Omental fat pad (tissue), 4 donors: ENCODE measurements at places on chromosomes 7 and 10.

GRCh38 chr7:7563269-7563668, 3.4 kb upstream of the MIOS start:
- DNase-seq = no peak

- no peak for DNase-seq
These were observed 666 bp downstream of the HNRNPF start for GRCh38 chr10:43408331-43408709.

DNA sequence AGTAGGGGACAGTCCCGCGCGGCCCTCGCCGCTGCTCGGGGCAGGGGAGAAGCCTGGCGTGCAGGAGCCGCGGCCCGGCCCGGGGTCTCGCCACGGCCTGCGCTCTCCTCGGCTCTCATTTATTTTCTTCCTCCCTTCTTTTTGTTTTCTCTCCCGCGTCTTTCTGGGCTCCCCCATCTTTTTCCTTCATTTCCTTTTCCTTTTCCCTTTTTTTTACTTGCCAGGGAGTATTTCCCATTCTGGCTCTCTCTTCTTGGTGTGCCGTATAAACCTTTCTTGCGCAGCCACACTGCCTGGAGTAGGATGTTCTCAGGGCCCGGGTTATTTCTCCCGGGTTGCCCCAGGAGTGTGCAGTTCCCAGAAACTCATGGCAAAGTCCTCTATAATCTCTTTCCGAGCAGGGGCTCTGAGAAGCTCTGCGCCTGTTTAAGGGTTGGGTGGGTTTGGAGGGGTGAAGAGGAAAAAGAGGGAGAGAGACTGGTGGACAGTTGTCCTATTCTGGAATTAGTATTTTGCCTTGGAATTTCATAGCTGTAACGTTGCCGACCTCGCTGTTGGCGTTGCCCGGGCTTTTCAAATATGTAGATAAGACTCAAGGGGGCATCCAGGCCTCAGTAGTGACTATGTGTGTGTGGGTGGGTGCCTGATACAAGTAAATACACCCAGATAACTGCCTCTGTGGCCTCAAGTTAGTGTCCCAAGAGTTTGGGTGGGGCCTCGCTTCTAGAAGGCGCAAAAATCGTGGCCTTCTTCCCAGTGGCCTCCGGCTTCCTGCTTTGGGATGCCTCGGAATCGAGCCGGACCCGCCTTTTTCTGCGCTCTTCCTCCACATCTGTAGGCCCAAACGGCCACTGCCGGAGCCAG, 4.3 kb upstream of the ZNF503 start:
- DNase-seq = no peak

DNA sequence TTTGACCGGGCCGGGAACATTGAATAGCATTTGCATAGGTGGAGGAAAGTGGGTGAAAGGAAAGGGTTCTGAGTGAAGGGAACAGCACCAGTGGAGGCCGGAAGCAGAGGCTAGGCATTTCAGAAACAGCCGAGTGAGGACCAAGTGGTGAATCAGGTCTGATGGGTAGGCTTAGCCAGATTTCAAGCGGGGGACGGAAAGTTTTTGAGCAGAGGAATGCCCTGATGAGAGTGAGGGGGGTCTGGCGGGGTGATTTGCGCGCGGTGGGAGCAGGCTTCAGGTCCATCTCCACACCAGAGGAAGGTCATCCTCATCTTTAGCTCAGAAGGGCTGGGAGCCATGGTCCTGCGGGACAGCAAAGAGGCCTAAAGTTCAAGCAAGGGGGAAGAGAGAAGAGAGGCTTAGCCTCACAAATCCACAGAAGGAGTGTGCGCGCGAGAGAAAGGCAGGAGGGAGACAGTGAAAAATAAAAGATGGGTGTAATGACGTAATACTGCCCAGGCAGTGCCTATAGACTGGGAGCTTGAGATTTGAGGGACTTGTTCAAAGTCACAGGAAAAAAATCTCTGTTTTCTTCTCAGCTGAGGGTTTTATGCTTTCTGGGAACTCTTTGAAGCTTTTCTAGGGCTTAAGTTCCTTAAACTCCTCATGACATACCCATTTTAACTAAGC, 1.0 kb upstream of the DENND2A start:
- DNase-seq = no peak

- no peak for DNase-seq
These were observed 95.8 kb downstream of the CHST15 start for GRCh38 chr10:123997486-123998196.

- DNase-seq = no peak
These were observed at the start of gene NT5C3A for GRCh38 chr7:33062023-33062781. NT5C3A (minus strand) TSS chr7:33062776; CDS start chr7:33062705, 71 bp downstream.

DNA sequence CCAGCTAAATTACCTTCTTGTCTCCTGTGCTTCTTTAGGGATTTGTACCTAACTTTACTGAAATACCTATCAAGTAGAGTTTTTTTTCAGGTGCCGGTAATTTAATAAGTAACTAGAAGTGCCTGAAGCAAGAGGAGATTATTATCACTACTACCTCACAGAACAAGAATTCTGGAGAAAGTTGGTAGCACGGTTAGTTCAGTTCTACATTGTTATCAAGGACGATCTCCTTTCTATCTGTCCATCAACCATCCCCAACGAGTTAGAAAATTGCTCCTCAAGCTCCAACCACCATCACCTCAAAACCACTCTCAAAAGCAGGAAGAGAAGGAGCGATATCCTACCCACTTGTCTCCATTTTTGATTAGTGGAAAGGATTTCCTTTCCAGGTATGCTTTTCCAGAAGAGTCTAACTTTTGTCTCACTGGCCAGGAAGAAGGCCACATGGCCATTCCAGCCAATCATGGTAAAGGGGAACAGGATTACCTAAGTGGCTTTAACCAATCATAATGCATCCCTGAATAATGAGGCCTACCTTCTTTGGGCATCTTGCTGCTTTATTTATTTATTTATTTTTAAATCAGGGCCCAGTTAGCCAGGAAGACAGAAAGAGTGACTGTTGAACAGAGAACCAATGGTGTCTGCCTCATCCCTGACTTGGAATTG, 265.2 kb downstream of the SNX13 start:
- DNase-seq = no peak

DNA sequence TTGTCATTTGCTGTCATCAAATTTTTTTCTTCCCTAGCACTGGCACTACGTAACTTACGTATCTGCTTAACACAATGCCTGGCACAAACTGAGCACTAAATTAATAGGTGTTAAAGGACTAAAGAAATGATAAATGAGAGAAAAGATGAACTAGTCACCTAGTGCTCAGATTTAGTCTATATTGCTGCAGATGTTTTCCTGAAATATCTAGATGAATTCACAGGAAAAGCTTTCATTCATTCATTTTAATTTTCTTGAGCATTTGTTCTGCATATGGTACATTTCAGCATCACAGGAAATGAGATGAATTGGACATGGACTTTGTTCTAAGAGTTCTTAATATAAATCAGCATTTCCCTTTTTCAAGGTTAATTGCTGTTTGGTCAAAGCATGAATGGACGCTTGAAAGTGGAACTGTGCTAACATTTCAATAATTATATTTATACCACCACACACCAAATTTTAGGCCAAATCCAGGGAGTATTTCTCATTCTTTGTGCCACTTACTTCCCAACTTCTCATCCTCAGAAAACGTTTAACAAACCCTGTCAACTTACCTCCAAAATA, 163.2 kb upstream of the MDFIC start:
- DNase-seq = no peak

DNA sequence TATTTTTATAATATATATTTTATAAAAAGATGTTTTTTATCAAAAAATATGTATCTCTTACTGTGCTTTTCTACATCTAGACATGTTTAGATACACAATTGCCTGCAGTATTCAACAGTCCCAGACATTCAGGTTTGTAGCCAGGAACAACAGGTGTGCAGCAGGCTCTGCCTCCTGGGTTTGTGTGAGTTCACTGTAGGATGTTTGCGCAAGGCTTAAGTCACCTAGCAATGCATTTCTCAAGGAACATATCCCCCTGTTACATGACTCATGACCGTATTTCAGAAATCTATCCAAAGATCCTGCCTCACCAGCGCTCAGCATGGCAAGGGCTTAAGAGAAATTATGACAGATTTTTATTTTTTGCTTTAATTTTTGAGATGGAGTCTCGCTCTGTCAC, 41.5 kb downstream of the PITRM1 start:
- no peak for DNase-seq

- no peak for DNase-seq
These were observed 84.7 kb downstream of the SNX10 start for GRCh38 chr7:26376175-26376917.

DNA sequence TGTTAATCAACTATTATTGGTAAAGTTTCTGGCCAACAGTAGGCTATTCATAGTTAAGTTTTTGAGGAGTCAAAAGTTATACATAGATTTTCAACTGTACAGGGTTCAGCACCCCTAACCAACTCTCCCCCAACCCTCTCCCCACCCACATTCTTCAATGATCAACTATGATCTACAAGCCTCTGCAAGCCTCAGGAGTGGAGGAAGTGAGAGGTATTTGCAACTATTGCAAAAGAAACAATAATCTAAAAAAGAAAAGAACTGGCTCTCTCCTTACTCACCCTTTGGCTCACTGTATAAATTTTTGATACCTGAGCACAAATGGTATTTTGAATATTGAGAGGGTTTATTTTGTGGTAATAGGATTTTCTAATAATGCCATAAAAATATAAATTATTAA, 179.8 kb downstream of the IPMK start:
- no peak for DNase-seq

- no peak for DNase-seq
These were observed 19.0 kb downstream of the HYAL4 start for GRCh38 chr7:123864012-123864411.

- no peak for DNase-seq
These were observed 59.9 kb downstream of the MRPL32 start for GRCh38 chr7:42991913-42992591.

DNA sequence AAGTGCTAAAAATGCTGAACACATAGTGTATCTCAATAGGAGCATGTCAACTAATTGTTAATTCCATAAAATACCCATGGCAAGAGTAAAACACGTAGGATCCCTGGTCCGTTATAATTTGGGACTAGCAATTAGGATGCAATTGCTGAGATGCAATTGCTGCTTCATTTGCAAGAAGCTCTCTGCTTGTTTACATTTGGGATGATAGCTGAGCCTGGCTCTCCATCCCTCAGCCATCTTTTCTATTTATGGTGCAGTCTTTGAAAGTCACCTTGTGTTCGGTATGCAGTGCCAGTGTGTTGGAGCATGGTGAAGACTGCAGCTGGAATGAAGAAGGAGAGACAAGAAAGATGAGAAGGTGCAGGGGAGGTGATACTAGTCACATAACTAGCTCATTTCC, 191.3 kb downstream of the SNX10 start:
- no peak for DNase-seq

- no peak for DNase-seq
These were observed 8.0 kb upstream of the TAS2R60 start for GRCh38 chr7:143435266-143435665.

DNA sequence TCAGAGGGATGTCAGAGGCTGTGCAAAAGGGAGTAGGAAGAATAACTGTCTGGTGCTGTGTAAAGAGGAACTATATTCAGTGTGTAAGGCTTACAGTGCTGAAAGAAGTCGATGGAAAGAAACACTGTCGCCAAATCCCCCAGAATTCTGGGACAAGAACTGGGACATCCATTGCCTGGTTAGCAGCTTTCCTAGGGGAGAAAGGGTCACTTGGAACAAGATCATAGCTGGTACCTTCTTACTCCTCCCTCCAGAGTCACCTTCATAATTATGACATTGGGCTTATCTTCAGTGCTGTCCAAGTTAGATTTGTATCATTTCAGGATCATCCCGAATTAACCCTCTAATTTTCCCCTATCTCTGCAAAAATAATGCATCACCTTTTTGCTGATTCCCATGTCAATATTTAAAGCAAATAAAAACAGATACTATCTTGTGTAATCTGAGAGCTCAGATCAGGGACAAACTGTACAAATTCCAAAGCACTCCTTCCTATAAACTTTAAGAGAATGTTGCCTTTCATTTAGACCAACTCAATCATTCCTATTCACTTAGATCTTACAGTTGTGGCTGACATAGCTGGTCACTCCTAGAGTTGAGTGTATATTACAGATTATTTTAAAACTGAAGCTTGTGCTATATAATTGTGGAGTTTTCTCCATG, 96.5 kb downstream of the DNAH11 start:
- DNase-seq = no peak

DNA sequence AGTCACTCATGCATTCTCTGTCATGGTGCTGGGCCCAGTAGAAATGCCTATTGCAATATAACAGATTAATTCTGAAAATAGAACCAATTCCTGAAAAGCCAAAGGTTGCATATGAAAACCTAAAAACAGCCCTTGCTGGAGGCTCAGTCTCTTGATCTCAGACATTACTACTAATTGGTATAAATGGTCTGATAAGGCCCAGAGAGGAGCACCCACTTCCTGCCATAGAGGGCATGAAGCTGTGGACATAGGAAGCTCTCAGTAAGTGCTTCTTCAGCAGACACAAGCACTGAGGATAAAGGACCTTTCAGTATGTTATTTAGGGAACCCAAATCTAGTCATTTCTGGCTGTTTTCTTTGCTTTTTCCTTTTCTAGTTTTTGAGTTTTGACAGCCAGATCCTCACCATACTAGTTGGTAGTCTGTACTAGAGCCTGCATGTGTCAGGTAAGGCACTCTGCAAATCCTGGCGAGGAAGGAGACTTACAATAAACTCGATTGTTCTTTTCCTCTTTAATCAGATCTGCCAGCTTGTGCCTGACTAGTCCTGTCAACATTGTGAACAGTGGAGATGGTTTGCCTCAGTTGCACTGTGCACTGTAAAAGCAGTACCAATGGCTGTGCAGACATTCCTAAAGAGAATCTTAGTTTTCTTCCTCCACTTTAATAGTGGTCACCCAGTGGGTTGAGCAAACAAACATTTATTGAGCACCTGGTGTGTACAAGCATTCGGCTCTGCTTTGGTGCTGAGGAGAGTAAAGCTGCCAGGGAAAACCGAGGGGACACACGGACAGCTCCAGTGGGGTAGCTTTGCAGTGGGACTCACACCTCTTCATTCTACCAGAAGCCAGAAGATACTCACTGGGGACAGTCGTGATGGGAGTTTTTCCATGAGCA, 140.9 kb downstream of the CHN2 start:
- no peak for DNase-seq

DNA sequence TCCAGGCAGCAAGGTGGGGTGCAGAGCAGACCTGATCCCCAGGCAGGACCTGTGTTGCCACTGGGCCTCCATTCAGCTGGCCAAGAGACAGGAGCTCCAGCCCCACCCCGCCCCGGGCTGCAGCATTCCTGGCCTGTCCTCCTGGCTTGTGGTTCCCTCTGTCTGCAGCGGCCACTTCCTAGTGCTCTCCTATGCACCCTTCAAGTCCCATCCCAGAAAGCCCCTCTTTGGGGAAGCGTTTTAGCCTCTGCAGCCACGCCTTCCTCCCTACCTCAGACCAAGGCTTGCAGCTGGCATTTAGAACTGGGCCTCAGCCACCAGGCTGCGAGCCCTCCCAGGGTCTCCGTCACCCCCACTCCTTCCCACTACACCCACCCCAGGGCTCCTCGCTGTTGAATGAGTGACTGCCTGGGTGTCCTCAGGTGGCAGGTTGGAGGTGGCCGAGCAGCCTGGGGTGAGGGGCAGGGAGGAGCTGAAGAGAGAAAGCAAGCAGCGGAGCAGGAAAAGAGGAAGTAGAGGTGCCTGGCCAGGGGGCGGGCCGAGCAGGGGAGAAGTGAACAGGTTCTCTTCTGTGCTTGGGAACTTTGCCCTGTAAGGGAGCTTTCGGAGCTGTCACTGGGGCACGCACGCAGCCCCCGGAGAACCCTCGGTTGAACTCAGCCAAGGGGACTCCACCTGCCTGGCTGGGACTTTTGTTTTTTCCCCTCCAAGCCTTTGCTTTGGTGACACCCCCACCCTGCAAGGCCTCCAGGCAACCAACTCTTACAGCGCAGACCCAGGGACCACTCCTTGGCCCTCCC, 109.1 kb upstream of the TNRC18 start:
- DNase-seq = peak; percentile 28

GRCh38 chr7:44158873-44159631, 17.9 kb upstream of the MYL7 start:
- peak; percentile 8 for DNase-seq
